ENCODE measurements at places on chromosomes 16 and 17.

- DNase-seq: peak; percentile 19
These were observed 438 bp upstream of the KCNJ12 start for GRCh38 chr17:21375757-21376080.

DNA sequence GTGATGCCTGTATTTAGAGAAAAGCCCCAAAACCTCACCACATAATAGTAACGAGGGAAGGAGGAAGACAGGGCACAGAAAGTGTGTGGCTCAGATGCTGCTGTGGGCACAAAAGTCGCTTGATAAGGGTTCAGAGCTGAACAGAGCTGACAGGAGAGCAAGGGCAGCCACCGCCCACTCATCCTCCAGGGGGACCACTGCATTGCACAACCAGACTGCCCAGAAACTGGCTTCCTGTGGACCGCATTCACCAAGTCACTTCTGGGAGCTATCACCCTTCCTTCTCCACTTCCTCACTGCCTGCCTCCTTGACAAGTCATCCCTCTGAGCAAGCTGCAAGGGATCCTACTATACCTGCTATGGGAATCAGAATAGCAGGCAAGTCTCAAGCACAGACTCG is 512.4 kb upstream of the CDH11 start:
- DNase-seq: no peak

DNA sequence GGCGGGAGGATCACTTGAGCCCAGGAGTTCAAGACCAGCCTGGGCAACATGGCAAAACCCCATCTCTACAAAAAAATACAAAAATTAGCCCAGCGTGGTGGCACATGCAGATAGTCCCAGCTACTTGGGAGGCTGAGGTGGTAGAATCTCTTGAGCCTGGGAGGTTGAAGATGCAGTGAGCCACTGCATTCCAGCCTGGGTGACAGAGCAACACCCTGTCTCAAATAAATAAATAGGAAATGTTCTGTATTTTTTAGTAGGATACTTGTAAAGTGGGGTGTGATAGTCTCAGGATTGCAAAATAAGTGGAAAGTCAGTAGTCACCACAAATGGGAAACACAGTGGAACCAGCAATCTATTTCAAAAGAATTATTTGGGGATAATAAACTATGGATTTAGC is 4.0 kb downstream of the RSPRY1 start:
- DNase-seq: no peak

GRCh38 chr17:82859431-82860403 is 19.9 kb upstream of the ZNF750 start:
- no peak for DNase-seq

- DNase-seq: peak; percentile 57
These were observed 34.6 kb downstream of the CYTH1 start for GRCh38 chr17:78747488-78747887.

GRCh38 chr17:75909812-75910274 is 5.2 kb upstream of the MRPL38 start:
- peak; percentile 87 for DNase-seq

All from foreskin keratinocyte (primary cell).